Stimulated activated CD8-positive, alpha-beta memory T cell treated with anti-CD3 and anti-CD28 coated beads, Interleukin-2, amount 100 ng/mL, for 1 hour (primary cell): ENCODE measurements at places on chromosomes 5 and 9.

GRCh38 chr9:135150981-135151380 is 63.5 kb downstream of the OLFM1 start:
- no peak for DNase-seq

GRCh38 chr5:179296150-179296821 is 49.0 kb downstream of the ADAMTS2 start:
- no peak for DNase-seq

- DNase-seq: no peak
Measured at GRCh38 chr9:126070058-126070655, 256.5 kb upstream of the MVB12B start.

- no peak for DNase-seq
Measured at GRCh38 chr9:100700689-100701318, 122.9 kb downstream of the CAVIN4 start.

DNA sequence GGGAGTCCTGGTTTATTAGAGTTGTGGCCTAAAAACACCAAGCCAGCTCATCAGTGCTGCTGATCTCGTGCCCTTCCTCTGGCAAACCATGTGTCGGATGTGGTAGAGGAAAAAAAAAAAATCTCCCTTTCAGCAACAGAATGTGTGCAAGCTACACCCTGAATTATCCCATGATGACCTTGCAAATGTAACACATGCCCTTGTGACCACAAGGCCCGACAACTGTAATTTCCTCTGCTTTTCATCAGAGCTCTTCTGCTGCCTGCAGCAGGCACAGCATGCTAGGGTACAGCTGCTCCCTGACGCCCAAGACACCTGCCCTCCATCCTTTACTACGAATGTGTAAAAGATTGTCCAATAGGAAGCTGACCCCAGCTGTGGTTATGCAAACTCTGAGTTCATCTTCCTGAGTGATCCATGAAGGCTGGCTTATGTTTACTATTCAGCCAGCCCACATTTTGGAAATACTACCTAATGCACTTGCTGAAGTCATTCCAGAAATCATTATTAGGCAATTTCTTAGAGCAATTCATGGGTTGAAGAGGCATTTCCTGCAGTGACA is 14.6 kb upstream of the BNC2 start:
- DNase-seq: no peak

GRCh38 chr5:173703466-173703865 is 87.0 kb upstream of the BOD1 start:
- DNase-seq: no peak

DNA sequence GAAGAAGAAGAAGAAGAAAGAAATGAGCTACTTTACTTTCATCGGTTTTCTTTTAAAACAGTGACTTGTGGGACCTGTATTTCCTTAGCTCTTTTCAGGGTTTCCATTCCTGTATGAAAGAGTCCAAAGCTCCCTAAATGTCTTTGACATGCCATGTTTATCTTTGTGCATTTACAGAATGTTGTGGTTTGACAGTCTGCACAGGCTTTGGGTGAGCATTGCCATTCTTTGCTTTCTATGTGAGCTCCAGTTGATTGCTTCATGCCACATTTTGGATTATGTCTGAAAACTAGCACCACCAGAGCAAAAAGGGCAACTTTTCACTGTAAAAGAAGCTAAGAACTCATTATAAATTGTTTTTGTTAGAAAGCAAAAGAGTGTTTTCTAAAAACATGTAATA is 733.4 kb downstream of the TLE4 start:
- DNase-seq: no peak

DNA sequence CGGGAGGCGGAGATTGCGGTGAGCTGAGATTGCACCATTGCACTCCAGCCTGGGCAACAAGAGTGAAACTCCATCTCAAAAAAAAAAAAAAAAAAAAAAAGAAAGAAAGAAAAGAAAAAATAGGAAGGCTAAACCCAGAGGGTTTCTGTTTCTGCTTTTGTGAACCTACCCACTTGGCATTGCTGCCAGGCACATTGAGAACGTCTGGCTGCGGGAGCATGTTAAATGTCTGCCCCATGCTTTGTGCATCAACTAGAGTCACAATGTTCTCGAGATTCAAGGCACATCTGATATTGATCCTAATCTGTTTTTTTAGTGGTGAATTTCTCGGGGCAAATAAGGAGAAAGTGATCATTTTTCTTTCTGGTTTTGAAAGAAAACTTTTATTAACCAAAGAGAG is 2.8 kb downstream of the SLC25A25 start:
- no peak for DNase-seq

DNA sequence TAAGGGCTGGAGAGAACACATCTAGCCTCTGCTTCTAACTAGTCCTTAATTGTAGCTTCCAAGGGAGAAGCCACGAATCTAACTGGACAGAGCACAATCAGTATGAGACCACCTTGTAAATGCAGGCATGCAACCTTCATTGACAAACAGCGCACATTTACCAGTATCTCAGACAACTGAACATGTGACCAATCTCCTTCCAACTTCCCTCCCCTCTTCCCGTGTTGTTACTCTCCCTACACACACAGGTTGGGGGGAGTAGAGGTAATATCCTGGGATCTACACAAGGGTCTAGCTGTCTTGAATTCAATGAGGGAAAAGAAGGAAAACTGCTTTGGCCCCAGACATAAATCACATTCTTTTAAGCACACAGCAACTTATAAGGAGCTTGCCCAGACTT is 77.6 kb downstream of the LIFR start:
- DNase-seq: no peak

- no peak for DNase-seq
Measured at GRCh38 chr5:62600560-62601252, 22.1 kb downstream of the LRRC70 start.
